ENCODE measurements at places on chromosomes 7 and 10.

- DNase-seq: no peak
These were observed 661.3 kb downstream of the PARD3 start for GRCh38 chr10:34153663-34154382.

DNA sequence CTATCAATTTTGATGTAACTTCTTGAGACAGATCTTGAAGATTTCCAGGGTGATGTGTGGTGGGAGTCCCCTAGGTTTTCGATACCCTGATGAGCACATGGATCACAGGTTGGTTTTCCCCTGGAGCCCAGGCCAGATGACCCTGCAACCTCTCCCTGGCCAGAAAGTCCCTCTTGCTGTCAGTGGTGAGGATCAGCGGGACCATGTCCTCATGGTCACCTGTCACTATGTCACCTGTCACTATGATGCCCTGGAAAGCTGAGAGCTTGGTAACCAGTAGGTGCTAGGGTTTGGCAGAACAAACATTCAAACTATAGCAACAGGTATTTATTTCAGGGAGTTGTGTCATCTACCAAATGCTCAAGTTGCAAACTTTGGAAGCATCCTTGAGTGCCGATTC lies 197.9 kb downstream of the ARHGAP12 start:
- no peak for DNase-seq

- DNase-seq: no peak
These were observed 50.0 kb upstream of the KCNMA1 start for GRCh38 chr10:77687621-77688020.

DNA sequence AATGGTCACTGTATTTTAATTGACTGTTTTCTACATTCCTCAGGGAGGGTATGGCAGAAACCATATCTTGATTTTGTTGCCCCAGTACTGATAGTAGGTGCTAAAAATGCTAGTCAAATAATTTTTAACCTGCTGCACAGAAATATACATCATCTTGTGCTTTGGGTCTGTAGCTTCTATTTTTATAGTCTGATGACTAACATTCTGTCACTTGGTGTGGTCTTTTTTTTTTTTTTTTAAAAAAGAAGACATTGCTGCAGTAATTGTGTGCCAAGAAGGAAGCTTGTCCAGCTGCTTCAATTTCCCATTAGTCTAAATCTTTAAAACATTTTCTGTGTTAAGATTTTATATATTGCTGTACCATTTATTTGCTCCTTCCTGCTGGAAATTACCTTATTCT lies 83.6 kb downstream of the ICA1 start:
- DNase-seq: no peak

- no peak for DNase-seq
These were observed 916.2 kb upstream of the GHITM start for GRCh38 chr10:83222832-83223742.

- DNase-seq: no peak
These were observed 69.3 kb downstream of the DLG5 start for GRCh38 chr10:77857272-77857671.

- DNase-seq: no peak
These were observed 127.7 kb upstream of the AOAH start for GRCh38 chr7:36852017-36852416.

DNA sequence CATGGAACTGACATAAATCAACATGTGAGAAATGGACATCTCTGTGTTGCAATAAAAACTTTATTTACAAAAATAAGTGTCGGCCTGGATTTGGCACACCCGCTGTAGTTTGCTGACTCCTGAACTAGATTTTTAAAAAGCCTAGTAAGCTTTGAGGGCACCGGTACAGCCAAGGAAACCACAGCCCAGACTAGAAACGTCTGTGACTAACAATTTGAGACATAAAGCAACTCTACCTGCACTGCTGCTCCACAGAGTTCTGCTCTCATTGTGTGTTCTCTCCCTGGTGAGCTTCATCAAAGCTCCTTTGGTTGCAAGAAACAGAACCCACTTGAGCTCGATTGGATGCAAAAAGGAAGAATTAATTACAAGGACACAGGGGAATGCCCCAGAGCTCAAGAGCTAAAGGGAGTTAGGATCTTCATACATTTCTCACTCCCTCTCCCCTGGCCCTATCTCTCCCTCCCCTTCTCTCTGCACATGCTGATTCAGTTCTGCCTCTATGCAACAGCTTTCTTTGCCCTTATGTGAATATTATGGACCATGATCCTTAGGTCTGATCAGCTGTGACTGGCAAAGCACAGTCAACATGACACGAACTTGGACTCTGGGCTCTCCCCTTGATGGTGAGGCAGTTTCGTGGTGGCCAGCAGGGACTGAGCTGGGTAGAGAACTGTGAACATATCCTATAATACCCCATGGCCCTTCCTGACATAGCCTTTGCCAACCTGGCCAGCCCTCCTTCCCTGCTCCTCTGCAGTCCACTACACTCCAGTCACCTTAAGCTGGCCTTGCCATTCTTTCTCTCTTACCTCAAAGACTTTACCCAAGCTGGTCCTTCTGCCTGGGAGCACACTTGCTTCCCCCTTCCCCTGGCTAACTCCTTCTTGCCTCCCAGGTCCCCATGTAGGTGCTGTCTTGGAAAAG lies 77.5 kb upstream of the YAE1 start:
- DNase-seq: no peak

GRCh38 chr7:139643951-139644585 lies 120.6 kb downstream of the CLEC2L start:
- no peak for DNase-seq

DNA sequence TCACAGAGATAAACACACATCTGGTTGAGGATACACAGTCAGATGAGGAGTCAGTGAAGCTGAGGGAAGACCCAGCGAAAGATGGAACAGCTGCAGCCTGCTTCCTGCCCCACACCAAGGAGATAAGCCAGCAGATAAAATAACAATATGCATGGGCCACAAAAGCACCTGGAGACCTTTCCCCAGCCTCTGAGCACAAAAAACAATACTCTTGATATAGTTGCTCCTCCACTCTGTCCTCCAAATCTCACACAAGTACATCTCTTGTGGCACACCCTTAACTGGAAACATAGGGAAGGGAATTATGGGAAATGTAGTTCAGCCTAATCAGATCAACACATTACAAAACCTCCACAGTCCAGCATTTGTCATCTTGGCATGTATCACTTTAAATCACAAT lies 9.7 kb upstream of the FHIP2A start:
- DNase-seq: no peak

GRCh38 chr10:72502581-72502980 lies 123.3 kb downstream of the MICU1 start:
- DNase-seq: no peak

DNA sequence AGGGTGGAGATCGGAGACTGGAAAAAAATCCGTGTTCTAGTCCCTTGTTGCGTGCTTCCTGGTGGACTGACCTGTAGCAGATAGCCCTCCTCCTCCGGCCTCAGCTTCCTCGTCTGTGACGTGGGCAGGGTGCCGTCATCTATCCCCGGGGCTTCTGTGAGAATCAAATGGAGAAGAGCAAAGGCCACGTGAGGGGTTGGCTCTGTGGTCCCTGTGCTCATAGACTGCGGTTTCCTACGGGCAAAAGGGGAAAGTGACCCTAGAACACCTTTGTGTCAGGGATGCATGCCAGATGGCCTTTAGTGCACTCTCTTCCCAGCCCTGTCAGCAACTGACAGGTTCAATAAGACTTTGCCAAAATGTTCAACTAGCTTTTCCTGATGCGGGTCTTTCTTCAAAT lies 33.7 kb downstream of the GRK5 start:
- DNase-seq: no peak

GRCh38 chr10:4561296-4561695 lies 264.7 kb upstream of the AKR1E2 start:
- DNase-seq: peak; percentile 82

DNA sequence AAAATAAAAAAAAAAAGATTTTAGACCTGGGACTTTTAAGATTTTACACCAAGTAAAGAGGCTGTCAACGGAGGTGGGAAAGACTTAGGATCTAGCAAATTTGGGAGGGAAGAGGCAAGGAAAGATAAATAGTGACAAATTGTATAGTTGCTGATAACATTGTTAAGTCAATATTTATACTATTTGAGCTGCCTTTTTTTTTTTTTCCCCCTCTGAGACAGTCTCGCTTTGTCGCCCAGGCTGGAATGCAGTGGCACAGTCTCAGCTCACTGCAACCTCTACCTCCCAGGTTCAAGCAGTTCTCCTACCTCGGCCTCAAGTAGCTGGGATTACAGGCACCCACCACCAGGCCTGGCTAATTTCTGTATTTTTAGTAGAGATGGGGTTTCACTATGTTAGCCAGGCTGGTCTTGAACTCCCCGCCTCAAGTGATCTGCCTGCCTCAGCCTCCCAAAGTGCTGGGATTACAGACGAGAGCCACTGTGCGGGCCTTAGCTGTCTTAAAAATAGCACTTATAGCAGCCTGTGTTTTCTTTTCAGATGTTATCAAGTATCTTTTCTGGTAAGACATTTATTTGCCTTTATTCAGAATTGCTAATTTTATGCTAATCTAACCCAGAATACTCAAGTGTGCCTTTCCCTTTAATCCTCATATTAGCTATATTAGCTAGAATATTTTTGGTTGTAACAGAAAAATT lies 94.5 kb downstream of the MMRN2 start:
- no peak for DNase-seq

GRCh38 chr7:33554046-33554445 lies 351.3 kb upstream of the BMPER start:
- DNase-seq: no peak

DNA sequence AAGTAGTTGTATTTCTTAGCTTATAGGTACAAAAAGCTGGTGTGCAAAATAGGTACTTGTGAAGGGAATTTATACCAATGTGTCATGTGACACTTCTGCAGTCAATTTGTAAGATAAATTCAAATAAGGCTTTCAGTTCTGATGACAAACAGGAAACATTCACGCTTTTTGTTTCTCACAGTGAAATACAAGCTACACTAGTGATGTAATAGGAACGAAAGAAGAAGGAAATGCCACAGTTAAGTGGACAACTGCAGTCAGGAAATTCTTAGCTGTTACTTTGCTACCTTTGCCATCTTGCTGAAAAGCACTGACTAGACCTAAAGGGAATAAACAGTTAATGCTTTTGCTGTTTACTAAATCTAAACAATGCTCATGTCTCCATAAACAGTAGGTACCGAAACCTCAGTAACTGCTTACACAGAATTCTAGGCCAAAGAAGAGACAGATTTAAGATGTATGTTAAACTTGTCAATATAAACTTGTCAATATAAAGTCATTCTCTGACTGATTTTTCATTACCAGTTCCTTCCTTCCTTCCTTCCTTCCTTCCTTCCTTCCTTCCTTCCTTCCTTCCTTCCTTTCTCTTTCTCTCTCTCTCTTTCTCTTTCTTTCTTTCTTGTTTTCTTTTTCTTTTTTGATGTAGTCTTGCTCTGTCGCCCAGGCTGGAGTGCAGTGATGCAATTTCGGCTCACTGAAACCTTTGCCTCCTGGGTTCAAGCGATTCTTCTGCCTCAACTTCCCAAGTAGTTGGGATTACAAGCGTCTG lies 10.1 kb downstream of the OTUD1 start:
- no peak for DNase-seq

GRCh38 chr10:30803892-30804322 lies 174.4 kb upstream of the LYZL2 start:
- no peak for DNase-seq

GRCh38 chr10:113740850-113741249 lies 10.6 kb upstream of the PLEKHS1 start:
- no peak for DNase-seq

GRCh38 chr7:127819975-127820731 lies 168.2 kb downstream of the SND1 start:
- DNase-seq: no peak

GRCh38 chr10:91610444-91610843 lies 22.4 kb downstream of the PPP1R3C start:
- no peak for DNase-seq

GRCh38 chr7:76292213-76292573 lies 10.3 kb upstream of the HSPB1 start:
- no peak for DNase-seq

DNA sequence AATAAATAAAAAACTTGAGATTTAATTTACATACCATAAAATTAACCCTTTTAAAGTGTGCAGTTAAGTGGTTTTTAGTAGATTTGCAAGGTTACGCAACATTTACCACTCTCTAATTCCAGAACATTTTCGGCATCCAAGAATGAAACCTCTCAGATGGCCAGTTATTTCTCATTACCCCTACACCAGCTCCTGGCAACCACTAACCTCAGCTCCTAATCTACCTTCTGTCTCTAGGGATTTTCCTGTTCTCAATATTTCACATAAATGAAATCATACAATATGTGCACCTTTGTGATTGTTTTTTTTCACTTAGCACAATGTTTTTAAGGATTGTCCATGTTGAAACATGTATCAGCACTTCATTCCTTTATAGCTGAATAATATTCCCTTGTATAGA lies 45.1 kb downstream of the INPP5F start:
- no peak for DNase-seq

GRCh38 chr7:29588900-29589696 lies 25.5 kb downstream of the PRR15 start:
- peak; percentile 32 for DNase-seq
